ENCODE measurements at places on chromosomes 7 and 10.

- DNase-seq = no peak
Observed at GRCh38 chr10:103747193-103747865, 108.0 kb downstream of the SH3PXD2A start.

DNA sequence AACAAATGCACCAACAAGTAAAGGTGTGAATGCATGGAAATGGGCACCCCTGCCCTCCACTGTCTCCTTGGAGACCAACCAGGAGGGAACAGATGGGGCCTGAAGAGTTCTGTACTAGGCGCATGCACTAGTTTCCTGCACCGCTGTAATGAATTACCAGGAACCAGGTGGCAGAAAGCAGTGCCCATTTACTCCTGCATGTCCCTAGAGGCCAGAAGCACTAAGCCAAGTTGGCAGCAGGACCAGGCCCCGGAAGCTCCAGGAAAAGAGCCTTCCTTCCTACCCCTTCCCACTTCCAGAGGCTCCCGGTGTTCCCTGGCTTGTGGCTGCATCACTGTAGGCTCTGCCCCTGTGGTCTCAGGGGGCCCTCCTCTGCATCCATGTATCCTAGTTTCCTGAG is 237.5 kb upstream of the PPP2R2D start:
- no peak for DNase-seq

- DNase-seq = no peak
Observed at GRCh38 chr10:22605168-22605567, 109.2 kb downstream of the PIP4K2A start.

DNA sequence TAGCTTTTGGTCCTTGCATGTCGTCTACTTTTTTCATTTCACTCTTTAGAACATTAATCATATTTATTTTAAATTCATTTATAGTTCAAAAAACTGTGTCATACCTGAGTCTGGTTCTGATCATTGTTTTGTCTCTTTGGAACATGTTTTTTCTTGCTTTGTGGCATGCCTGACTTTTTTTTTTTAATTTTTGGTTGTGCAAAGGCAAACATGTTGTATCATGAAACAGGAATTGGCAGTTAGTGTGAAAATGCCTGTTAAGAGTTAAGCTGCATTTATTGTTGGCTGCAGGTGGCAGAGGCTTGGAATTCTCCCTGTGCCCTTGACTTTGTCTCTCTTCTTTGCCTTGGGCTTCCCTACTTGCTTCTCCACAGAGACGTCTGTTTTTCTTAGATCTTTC is 525.0 kb upstream of the ADARB2 start:
- DNase-seq = no peak

DNA sequence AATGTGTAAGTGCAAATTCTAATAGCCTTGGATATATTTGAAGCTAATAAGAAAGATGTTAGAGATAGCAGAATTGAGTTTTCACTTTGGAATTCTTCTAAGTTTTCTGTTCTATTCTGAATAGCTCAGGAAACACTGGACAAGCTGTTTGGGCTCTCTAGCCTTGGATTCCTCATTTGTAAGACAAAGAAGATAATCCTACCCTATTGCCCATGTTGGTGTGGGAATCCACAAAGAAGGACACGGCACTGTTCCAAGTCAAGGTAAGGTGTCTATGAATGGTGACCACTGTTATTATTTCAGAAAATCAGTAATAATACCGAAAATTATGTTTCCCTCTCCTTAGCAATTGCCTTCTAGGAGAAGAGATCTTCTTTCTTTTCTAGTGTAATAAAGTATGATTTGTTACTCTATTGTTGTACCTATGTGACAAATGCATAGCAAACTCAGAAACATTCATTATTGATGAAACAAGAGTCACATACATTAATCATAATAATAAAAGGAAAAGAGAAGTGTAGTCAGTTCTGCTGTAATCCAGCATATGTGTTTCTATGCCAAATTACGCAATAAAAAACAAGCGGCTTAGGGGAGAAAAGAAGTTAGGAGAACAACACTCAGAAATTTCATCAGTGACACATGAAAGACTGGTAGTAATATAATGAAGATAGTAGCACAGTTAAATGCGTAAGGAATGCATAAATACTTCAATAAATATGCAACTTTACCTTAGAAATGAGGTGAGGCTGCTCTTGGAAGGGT is 1012.3 kb upstream of the PHF14 start:
- DNase-seq = no peak

DNA sequence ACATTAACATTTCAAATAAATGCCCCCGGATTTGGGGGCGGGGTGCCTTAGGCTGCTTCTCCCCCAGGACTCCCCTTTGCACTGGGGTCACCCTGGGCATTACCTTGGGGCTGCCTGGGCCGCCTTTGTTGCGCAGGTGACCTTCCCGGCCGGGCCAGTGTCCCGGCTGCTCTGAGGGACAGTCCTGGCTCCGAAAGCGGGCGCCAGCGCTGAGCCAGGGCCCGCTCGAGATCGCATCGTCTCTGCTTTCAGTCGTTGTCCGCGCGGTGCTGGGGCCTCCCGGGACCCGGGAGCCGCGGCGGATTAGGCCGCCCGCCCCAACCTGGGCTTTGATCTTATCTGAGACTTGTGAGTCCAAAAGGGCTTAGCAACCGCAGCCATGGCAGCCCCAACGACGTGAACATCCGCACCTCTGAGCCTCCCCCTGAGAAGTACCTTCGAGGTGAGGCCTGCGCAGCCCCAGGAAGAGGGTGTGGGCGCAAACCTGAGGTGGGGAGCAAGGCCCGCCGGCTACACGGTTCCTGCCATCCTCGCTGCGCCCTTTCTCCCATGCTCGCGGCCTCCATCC is 14.8 kb upstream of the WAPL start:
- peak; percentile 68 for DNase-seq

DNA sequence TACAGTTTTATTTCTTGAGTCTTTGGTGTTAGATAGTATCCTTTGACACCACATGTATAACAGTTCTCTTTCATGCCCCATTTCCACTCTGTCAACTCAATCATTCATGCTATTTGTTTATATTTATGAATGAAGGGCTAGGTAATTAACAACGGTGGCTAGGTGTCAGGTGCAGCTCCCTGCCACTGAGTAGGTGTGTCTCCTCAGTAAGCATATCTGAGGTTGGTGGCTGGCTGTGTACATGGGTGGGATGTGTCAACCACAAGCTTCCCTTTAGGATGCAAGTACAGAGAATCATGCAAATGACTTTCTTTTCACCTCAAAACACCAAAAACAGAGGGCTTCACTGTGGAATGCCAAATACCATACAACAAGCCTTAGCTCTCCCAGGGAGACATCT is 83.4 kb downstream of the ZNF365 start:
- DNase-seq = no peak

DNA sequence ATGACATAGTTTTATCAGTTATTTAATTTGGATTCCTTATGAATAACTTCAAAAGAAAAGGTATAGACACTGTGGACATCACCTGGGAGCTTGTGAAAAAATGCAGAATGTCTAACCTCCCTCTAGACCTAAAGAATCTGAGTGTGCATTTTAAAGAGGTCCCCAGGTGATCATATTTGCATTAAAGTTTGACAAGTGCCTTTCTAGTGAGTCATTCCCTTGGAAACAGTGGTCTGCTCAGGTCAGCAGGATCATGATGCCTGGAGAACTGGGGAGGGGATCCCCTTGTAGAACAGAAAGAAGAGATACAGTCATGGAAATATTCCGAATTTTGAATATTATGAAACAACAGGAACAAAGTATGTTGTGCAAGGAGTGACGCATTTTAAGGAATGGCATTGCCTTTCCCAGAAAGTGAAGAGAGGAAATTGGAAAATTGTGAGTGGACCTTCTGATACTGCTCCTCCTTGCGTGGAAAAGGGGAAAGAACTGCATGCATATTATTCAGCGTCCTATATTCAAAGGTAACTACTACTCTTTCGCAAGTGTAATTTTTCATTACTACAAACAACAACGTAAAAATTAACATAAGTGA is 4.6 kb downstream of the STEAP2 start:
- DNase-seq = no peak

DNA sequence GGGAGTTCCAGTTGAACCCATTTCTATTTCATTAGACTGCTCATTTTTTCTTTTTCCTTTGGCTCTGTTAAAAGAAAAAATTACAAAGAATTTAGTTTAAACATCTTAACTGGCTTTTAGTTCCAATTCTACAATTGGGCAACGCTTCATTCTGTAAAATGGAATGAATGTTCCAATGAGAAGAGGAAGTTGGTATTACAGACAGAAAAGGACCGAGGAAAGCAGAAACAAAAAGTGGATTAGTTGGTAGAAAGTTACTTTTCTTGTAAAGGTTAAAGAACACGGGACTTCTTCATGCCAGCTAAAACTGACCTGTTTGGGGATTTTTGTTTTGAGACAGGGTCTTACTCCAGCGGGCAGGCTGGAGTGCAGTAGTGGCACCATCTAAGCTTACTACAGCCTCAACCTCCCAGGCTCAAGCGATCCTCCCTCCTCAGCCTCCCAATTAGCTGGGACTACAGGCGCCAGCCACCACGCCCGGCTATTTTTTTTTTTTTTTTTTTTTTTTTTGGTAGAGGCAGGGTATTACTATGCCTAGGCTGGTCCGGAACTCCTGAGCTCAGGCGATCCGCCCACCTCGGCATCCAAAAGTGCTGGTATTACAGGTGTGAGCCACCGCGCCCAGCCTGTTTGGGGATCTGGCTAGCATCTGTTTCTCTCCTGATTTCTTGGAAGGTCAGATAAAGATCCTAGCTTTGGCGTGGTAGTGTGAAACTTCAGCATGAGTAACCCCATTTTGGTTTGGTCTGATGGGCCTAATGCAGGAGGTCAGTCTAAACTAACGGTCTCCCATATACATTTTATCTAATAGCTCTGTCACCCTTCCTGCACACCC is 1.3 kb upstream of the VDAC2 start:
- DNase-seq = no peak

- DNase-seq = no peak
Observed at GRCh38 chr10:4526311-4526731, 299.7 kb upstream of the AKR1E2 start.

DNA sequence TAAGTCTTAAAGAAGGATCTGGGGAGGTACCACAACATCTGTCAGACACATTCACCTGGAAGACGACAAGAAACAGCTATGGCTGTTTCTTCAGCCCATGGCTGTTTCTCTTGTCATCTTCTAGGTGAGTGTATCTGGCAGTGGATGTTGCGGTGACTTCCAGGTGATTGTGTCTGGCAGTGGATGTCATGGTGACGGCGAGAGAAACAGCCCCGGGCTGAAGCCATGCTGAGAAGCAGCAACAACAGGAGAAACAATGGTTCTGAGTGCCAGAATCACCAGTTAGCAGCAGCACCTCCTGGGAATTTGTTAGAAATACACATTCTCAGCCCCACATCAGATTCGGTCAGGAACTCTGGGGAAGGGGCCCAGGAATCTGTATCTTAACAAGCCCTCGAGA is 68.6 kb upstream of the SYPL1 start:
- no peak for DNase-seq

DNA sequence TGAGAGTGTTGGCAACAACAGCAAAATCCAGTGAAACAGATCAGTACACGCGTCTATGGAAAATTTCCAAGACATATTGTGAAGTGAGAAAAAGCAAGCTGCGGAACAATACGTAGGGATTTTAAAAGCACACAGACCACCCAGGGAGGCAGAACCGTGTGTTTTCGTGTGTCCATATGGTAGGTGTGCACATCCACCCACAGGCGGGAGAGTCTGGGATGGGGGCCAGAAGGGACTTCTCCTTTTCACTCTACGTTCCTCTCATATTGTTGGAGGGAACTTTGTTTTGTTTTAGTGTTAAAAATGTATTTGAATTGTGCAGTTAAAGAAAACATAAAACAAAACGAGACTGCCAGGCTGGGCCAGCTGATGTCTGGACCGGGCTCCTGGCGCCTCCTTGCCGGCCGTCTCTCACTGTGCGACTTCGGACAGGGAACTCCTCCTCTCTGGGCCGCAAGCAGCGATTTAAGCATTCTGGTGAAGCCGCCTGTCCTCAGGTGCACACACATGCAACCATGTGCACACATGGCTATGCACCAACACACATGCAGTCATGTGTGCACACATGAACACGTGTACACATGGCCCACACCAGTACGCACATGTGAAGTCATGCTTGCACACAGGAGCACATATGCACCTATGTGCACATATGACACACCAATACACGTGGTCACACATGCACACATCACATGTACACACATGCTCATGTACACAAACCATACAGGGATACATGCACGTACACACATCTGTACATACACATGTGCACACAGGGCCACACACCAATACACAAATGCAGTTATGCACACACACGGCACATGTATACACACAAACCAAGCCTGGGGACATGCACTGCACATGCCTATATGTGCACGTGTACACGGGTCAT is 141.1 kb downstream of the ELFN1 start:
- peak; percentile 28 for DNase-seq

DNA sequence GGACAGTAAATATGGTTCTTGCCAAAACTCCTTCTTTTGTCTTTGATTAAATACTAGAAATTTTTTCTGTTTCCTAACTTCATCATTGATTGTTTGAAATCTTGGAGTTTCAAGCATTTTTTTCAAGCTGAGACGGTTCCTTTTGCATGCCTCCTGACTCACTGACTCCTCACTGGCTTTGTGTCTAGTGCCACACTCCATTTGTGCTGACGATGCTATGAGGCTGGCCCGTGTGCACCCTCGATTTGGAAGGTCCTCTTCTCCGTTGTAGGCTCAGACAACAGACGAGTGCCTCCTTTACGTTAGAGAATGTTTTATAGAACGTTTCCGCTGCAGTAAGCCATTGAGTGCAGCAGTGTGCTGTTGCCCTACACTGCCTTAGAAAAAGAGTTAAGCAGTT is 10.8 kb upstream of the CSGALNACT2 start:
- DNase-seq = no peak

DNA sequence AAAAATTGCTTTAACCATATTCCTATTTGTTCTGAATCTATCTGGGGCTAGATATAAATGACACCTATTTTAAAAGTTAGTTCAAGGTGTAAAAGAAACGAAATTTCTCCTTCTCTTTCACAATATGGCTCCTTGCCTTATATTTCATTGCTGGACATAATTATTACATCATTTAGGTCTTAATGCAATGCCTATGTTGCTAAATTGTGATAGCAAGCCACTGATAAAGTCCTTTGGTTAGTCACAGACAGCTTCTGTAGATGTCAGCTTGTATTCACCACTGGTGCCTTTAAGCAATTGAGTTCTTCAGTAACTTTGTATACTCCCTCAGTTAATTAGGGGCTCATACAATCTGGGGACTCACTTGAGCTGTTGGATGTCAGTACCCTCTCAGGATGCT is 1236.6 kb downstream of the GATA3 start:
- DNase-seq = no peak

DNA sequence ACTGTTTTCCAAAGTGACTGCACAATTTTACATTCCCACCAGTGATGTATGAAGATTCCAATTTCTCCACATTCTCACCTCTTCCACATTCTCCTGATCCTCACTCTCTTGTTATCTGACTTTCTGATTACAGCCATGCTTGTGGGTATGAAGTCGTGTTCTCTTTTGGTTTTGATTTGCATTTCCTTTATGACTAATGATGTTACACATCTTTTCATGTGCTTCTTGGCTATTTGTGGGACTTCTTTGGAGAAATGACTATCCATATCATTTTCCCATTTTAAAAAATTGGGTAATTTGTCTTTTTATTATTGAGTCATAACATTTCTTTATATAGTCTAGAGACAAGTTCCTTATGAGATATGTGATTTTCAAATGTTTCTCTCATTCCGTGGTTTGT is 10.5 kb upstream of the GIMAP8 start:
- DNase-seq = no peak
